ENCODE measurements at places on chromosomes 1 and 21. TPM values are rescaled to one million over a fixed set of nuclear protein-coding genes. Genes with fewer than 3 reads are reported as not detected.

The OR2T29 gene
- not detected for total RNA-seq

The PGLYRP4 gene
- not detected for total RNA-seq

The NCMAP gene
- total RNA-seq = 0.83 TPM

The PBX1 gene
- total RNA-seq = 135 TPM

GRCh38 chr1:229344139-229344538 lies 1.3 kb upstream of the CCSAP start:
- no peaks in the 10 kb centered on the region for H3K27me3 ChIP-seq
- no peaks in the 10 kb centered on the region for H3K36me3 ChIP-seq
- no peak for DNase-seq

- no peak overlapping the region for H3K4me3 ChIP-seq
- no peak for DNase-seq
- H3K36me3 ChIP-seq = no peaks in the 10 kb centered on the region
- H3K27me3 ChIP-seq = no peaks in the 10 kb centered on the region
- peak overlapping the region; percentile 59 for H3K27ac ChIP-seq
These were observed 23.8 kb upstream of the ECE1 start for GRCh38 chr1:21313886-21314721.
